ENCODE measurements at places on chromosomes 16 and 17.
A peak's percentile ranks its signal among the peaks of the same experiment; 100 is the strongest.

GRCh38 chr16:57611181-57611580 is 17.2 kb upstream of the ADGRG1 start:
- DNase-seq = no peak

DNA sequence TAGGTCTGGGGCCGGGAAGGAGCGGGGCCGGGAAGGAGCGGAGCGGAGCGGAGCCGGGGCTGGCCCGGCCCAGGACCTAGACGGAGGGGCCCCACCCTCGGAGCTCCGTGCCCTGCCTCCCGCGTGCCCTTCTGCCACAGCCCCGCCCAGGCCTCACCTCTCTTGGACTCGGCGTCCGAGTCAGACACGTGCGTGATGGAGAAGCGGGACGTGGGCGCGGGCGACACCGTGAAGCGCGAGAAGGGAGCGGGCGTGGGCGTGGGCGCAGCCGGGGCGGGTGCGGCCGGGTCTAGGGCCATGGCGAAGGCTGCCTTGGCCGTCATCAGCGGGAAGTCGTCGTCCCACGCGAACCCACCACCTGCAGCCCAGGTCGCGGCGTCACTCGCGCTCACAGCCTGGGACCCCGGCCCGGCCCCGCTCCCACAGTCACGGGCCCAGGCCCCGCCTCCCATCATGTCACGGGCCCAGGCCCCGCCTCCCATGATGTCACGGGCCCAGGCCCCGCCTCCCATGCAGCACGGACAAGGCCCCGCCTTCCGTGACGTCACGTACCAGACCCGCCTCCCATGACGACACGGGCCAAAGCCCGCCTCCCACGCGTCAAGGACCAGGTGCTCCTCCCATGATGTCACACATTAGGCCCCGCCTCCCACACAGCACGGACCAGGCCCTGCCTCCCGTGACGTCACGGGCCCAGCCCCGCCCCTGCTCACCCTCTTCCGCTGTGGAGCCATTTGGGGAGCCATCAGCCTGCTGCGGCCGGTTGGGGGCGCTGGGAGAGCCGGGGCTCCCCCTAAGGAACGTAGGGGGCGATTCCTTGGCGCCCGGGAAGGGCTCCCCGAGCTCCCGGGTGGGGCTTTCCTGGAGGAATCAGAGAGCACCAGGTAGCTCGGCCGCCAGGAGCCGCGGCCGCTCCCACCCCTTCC is 45.8 kb upstream of the PVALEF start:
- DNase-seq = peak; percentile 68

DNA sequence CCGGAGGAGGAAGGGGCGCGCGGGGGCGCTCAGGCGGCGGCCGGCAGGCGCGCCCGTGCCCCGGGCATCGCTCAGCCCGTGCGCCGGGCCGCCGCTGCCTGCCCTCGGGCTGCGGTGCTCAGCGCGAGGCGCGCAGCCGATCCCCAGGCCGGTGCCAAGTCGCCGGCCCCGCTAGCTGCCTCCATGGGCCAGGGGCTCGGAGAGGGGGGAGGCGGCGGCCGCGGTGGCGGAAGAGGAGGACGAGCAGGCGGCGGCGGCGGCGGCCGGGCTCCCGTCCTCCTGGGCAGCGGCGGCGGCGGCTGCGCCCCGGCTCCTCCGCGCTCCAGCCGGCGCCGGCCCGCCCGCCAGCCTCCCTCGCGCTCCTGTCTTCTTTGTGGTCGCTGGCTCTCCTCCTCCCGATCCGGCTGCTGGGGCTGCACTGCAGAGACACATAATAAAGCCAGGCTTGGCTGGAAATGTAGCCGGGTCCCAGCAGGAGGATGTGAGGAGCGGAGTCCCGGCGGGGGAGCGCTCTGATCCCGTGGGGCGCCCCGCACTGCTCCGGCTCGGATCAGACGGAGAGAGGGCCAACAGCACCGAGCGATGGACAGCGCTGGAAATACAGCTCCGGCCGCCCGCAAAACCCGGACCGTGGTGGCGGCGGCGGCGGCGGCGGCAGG is 889 bp upstream of the ZNF423 start:
- DNase-seq = no peak

DNA sequence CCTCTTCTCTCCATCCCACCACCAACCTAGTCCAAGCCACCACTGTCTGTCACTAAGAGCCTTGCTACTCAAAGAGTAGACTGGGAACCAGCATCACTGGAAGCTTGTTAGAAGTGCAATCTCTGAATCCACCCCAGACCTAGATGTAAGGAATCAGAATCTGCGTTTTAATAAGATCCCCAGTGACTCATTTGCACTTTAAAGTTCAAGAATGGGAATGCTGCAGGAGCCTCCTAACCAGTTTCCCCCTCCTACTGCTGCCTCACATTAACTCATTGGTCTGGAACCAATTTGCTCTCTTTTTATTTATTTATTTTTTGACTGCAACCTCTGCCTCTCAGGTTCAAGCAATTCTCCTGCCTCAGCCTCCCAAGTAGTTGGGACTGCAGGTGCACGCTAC is 19.8 kb upstream of the LYRM9 start:
- DNase-seq = no peak

DNA sequence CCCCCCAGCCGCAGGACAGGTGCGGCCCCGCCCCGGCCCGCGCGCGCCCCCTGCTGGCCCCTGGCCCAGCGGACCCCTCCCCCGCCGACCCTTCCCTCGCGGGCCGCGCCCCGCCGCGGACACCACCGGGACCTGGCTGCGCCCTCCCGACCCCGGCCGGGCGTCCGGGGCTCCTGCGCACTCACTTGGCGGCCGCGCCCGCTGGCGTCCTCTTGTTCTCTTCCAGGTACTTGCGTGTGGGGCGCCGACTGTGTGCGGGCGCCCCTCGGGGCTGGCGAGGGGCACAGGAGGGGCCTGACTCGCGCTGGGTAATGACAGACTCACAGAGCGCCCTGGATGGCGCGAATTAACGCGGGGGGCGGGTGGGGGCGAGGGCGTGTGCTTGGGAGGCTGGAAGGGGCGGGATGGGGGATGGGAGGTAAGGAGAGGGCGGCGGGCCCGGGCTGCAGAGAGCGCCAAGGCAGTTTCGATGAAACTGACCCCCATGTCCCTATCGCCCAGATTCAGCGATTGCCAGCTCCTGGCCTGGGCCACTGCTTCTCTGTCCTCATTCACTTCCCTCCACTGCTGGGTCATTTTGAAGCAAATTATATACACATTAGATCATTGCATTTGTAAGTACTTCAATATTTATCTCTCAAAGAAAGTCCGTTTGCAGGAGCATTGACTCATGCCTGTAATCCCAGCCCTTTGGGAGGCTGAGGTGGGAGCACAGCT is 445 bp upstream of the DBNDD1 start:
- no peak for DNase-seq

DNA sequence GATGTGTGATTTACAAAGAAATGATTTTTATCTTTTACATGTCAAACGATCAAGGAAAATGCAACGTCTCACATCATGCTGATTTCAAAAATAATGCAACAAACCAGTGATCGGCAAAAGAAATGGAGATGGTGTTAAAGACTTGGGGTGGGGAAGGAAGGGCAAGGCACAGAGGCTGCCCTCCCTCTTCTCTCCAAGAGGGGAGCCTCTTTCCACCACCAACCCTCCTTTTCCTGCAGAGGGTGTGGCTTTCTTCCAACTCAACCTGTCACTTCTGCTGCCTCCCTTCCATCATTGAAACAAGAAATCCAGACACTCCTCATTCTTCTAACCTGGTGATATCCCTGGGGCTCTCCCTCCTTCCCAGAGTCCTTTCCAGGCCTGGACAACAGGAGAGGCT is 320.8 kb downstream of the SLC39A11 start:
- no peak for DNase-seq

DNA sequence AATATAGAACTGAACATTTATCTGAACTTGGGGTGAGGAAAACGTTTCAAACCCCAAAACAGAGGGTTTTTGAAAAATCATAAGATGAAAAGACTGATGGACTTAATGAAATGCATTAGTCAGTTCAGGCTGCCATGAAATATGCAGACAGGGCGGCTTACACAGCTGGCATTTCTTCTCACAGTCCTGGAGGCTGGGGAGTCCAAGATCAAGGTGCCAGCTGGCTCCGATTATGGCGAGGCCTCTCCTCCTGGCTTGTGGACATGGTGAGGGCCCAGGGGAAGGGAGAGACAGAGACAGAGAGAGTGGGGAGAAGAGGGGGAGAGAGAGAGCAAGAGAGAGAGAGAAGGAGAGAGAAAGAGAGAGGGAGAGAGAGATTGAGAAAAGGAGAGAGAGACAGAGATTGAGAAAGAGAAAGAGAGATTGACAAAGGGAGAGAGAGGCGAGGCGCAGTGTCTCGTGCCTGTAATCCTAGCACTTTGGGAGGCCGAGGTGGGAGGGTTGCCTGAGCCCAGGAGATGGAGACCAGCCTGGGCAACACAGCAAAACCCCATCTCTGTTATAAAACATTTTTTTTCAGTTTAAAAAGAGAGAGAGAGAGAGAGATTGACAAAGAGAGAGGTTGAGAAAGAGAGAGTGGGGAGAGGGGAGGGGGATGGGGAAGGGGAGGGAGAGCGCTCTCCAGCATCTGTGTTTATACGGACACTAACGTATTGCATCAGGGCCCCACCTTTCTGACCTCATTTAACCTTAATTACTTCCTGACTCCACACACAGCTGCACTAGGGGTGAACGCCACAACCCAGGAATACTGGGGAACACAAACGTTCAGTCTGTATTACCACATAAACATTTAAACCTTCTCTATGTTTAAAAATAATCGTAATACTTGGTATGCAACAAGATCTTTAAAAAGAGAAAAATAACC is 24.6 kb upstream of the RPH3AL start:
- no peak for DNase-seq

- peak; percentile 7 for DNase-seq
Observed at GRCh38 chr17:16352667-16353316, 477 bp downstream of the CENPV start.

GRCh38 chr16:46885960-46886763 is 2.0 kb downstream of the GPT2 start:
- DNase-seq = no peak

DNA sequence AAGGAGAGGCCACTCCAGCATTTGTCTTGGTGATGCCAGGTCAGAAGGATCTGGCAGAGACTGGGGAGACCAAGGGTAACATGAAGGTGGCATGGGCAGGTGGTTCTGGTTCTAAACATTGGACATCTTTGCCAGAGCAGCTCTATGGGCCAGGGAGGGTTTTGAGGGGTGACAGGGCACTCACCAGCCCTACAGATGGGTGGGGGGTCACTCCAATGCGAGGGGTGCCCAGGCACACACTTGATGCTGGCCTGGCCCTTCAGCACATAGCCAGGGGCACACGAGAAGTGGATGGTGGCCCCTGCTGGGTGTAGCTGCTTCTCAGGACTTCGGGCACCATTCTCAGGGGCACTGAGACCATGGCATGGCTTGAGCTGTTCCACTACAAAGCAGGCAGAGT is 5.5 kb upstream of the PHF12 start:
- no peak for DNase-seq

- DNase-seq = no peak
Observed at GRCh38 chr17:35496451-35497290, 40.8 kb downstream of the SLFN12L start.

- DNase-seq = no peak
Observed at GRCh38 chr16:24738895-24739294, 9.4 kb downstream of the TNRC6A start.

DNA sequence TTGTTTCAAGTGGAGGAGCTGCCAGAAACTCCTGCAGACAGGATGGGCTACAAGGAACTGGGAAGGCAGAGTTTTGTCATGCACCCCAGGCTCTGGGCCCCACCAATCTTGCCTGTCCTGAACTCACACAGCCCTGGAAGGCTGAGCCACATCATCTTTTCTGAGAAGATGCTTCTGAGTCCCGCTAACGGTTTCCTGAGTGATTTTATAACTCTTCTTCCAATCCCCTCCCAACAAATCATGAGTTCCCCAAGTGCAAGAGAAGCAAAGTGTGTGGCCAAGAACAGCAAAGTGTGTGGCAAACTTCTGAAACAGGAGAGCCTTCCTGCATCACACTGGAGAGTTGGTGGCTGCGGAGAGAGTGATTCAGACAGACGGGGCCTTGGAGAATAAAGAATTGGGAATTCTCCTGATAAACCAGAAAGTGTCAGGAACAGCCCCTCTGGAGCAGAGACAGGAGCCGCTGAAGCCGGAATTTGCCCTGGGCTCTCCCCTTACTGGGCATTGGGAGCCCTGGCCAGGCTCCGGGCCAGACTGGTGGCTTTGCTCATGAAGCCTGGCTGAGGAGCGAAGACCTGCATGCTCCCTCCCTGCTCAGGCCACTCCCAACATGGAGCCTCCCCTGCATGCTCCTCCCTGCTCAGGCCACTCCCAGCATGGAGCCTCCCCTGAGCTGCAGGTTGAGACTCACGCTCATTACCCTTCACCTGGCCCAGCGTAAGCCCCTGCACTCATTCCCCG is 47.2 kb downstream of the PITPNM3 start:
- DNase-seq = no peak

GRCh38 chr17:41959336-41960095 is 7.1 kb upstream of the CNP start:
- DNase-seq = no peak

DNA sequence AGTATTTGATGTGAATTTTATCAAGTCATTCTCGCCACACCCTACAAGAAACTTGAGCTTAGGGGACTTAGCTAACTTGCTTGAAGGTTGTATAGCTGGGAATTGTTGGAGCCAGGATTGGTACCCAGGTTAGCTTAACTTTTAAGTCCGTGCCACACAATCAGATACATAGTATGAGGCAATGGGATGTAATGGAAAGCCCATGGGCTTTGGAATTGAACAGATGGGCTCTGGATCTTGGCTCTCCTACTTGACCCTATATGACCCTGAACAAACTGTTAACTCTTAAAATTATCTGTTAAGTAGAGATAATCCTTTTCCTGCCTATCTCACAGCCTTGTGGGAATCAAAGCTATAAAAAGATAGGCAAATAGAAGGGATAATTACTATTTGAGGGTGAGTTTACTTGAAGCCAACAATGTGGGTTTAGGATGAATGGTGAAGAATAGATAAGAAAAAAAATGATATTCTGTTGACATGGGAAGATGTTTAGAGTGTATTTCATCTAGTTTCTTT is 51.9 kb upstream of the CACNG3 start:
- no peak for DNase-seq

GRCh38 chr16:88687676-88688012 is 1.3 kb upstream of the SNAI3 start:
- DNase-seq = no peak

DNA sequence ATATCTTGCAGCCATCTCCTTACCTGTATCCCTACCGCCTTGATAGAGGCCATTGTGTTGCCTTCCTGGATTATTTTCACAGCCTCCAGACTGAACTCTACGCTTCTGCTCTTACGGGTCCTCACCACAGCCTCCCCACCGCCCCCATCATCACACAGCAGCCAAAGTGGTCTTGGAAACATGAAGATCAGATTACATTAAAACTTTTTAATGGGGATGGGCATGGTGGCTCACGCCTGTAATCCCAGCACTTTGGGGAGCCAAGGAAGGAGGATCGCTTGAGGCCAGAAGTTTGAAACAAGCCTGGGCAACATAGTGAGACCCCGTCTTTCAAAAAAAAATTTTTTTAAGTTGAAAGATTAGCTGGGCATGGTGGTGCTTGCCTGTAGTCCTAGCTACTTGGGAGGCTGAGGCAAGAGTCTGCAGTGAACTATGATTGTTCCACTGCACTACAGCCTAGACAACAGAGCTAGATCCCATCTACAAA is 150.5 kb downstream of the NPIPB5 start:
- no peak for DNase-seq

All from activated naive CD8-positive, alpha-beta T cell treated with anti-CD3 and anti-CD28 coated beads, Interleukin-2, amount 50 U/mL, for 16 hours (primary cell).